ENCODE measurements at places on chromosomes 5 and 9.

DNA sequence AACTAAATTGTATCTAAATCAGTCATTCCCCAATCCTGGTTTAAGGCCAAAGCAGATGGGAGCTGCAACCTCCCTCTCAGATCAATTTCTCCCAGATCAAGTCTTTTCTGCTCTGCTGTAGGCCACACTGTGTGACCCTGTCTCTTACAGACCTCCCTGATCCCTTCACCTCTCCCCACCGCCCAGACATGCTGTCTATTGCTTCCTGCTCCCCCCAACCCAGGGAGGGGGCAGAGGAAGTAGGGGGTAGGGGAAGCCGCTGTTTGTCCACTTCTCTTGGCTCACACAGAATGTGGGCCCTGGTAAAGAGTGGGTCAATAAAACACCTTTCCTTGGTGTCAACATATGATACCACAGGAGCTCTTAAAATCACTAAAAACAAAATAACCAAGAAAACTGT, 226.3 kb downstream of the ENC1 start:
- DNase-seq: no peak

DNA sequence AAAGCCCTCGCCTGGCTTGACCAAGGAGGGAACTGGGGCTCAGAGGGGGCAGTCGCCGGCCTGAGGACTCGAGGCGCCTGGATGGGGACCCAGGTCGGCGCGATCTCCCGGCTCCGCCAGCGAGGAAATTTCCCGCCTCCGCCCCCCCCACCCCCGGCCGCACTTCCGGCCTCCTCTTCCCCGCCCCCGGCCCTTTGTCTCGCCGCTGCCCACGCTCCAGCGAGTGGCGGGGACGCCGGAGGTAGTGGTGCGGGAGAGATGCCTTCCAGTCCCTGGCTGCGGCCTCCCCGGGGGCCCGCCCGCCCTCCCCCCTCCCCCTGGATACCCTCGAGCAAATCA, 448 bp upstream of the GPRIN1 start:
- DNase-seq: no peak

GRCh38 chr9:15606643-15607472, 54.0 kb downstream of the CCDC171 start:
- peak; percentile 75 for DNase-seq

DNA sequence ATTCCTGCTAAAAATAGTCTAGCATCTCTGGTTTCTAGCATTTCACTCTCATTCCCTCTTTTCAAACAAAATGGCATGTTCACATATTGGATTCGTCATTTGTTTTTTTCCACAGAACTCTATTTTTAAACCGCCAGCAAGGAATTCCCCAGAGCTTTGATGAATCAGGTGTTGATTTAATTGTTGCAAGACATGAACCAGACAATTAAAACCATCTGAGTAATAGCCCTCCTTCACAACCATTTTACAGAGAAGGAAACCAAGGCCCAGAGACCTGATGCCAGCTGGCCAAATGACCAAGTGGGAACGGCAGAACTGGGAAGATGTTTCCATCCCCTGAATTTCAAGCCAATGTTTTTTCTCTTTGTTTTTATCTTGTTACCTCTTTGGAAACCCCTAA, 167.0 kb downstream of the CAAP1 start:
- DNase-seq: no peak

- DNase-seq: no peak
Observed at GRCh38 chr5:23269981-23270380, 237.4 kb upstream of the PRDM9 start.

- DNase-seq: peak; percentile 32
Observed at GRCh38 chr5:154520861-154521453, 42.9 kb upstream of the HAND1 start.

- peak; percentile 64 for DNase-seq
Observed at GRCh38 chr5:181189363-181189961, 15.5 kb downstream of the TRIM7 start.

- no peak for DNase-seq
Observed at GRCh38 chr5:31173614-31174013, 19.9 kb upstream of the CDH6 start.

DNA sequence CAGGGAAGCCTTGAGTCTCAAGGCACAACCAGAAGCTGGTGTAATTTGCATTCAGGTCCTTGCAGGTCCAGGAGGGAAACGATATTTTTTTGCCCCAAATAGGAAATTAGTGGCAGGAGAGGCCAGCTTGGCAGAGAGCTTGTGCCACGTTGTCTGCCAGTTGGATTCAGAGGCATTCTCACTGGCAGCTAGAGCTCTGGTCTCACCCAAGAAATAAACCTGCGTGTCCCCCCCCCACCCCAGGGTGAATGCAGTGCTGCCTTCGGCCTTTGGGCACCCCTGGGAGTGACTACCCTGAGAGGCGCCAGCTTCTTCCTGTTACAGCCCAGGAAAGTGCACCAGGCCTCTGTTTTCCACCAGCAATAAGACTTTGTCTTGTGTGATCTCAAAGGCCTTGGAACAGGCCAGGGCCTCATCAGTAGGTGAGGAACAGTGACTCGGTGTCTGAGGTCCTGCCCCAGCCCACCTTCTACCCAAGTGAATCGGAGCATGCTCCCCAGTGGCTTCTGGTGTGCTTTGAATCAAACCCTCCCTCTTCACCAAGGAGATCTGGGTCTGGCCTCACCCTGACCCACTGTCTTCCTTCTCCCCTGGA, 68.4 kb downstream of the HSPA4 start:
- DNase-seq: no peak

- DNase-seq: peak; percentile 83
Observed at GRCh38 chr5:53481887-53482716, 1.7 kb downstream of the FST start.

GRCh38 chr5:66436721-66437120, 159.5 kb upstream of the MAST4 start:
- DNase-seq: peak; percentile 37

DNA sequence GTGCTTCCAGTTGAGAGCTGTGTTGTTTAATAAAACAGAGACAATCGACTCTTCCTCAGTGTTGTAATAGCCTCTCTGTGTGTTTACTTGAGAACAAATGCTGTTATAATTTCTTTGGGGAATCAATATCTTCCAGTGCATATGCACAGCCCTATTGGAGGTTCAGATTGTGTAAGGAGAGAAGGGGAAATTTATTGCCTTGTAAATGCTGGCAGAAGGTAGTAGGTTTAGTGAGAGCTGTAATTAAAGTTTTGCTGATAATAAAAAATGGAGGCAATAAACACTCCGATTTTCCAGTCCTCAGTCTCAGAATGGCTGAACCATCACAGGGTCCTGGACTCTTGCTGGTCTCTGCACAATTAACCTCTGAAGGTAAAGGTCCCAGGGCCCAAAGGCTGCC, 128.3 kb downstream of the C5orf15 start:
- no peak for DNase-seq

DNA sequence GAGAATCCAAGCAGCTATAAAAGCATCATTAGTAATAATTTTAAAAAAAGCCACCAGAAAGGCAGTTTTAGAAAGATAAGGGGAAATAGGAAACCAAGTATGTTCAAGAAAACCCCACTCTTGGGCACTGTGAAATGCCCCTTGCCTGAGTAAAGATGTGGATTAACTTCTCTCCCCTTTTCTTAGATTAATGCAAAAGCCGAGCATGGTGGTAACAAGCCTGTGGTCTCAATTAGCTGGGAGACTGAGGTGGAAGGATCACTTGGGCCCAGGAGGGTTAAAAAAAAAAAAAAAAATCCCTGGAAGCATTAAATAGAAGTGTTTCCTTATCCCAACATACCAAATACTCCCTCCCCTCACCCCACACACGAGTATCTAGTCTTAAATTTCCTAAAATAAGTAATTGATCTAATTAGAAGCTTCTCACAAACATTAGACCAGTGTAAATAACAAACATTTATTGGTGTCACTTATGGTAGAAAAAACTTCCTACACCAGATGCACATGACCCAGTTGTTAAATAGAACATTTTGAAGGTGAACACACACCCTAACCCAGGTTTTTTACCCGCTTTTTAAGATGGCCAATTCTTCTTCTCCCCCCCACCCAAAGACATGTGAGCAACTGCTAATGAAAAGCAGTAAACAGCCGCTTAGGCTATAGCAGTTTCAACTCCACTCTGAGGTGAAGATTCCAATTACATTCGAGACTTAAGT, 5.2 kb downstream of the HSPA5 start:
- no peak for DNase-seq

DNA sequence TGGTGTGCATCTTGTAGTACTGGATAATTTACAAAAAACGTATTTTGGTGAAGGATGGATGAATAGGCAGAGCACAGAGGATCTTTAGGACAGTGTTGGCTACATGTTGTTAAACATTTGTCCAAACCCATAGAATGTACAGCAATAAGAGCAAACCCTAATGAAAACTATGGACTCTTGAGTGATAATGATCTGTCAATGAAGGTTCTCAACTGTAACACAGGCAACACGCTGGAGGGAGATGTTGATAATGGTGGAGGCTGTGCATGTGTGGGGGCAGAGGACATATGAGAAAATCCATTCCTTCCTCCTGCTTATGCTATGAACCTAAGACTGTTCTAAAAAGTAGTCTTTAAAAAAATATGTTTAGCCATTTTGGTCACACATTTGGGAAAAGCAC, 194.0 kb downstream of the FER start:
- DNase-seq: no peak

DNA sequence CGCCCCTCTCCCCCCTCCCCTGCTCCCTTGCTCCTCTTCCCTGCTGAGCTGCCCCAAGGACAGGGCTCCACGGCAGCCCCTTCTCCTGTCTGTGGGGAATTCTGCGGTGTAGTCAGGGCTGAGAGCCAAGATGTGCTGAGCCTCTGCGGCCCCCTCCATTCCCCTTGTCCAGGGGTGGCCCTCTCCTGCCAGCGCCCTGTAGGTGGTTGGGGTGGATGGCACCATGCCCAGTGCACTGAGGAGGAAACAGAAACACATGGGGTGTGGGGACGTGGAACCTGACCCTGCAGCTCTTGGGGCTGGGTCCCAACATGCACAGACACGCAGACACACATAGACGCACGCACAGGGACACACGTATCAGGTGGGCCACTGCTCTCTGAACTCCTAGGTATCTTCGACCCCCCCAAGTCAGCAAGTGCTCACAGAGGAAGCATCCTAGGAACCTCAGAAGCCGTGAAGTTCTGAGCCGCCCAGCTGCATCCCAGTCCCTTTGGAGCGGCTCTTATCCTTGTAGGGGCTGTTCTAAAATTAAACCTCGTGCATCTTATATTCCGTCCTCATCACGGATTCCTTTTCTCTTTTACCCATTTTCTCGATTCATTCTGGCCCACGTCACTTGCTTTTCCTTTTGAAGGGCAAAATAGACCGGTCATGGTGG, 64.8 kb downstream of the HMCN2 start:
- DNase-seq: no peak

GRCh38 chr9:95609426-95609825, 92.7 kb upstream of the PTCH1 start:
- no peak for DNase-seq

- peak; percentile 79 for DNase-seq
Observed at GRCh38 chr5:81579262-81579924, 171.5 kb downstream of the SSBP2 start.

DNA sequence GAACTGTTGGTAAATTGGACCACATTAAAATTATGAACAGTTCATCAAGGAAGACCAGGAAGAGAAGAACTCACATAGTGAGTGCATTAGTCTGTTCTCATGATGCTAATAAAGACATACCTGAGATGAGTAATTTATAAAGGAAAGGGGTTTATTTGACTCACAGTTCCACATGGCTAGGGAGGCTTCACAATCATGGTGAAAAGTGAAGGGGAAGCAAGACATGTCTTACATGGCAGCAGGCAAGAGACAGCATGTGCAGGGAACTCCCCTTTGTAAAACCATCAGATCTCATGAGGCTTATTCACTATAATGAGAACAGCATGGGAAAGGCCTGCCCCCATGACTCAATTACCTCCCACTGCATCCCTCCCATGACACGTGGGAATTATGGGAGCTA, 135.9 kb upstream of the MAN2A1 start:
- DNase-seq: no peak

- no peak for DNase-seq
Observed at GRCh38 chr5:72140711-72141110, 33.4 kb downstream of the MAP1B start.

DNA sequence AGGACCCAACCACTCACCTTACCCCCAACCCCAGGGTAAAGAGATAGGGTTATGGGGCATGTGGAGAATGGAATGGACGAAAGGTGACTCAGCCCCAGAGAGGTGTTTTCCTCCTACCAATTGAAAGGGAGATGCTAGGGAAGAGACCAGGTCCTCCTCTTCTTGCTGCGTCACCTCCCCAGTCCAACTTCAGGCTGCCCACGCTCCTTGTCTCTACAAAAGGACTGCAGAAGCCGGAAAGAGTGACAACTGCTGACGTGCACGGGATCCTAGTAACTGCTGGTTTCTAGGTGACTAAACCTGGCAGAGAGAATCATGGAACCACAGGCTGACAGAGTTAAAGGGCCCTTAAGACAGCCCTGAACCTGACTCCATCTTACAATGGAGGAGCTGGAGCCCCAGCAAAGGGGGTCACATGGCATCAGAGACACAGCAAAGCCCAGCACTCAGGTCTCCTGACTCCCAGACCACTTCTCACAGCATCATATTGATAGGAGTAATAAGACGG, 2.2 kb downstream of the GPX3 start:
- no peak for DNase-seq

DNA sequence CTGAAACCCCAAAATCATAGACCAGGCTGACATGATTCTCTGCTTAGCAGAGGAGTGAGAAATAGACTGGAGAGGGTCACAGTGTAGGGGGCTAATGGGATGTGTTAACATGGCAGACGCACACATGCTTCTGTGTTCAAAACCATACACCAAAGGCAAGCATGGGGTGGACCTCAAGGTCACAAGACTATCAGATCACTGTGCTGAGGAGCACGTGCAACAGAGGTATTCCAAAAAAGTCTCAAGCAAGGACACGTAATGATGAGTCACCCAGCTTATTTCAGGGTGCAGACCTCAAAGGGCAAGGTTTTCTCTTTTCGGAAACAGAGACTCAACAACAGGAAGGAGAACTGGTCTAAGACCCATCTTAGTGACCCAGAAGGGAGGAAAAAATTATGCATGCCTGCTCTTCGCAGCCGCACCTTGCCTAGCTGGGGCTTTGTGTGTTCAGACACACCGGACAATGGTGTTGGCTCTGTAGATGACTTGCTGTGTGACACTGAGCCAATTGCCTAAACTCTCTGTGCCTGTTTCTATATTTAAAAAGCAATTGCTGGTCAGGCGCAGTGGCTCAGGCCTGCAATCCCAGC, 20.3 kb downstream of the WHRN start:
- DNase-seq: no peak

GRCh38 chr5:126723643-126724042, 53.3 kb upstream of the LMNB1 start:
- no peak for DNase-seq

- no peak for DNase-seq
Observed at GRCh38 chr5:178288401-178289368, 56.1 kb upstream of the PHYKPL start.

GRCh38 chr5:115329475-115329874, 33.0 kb upstream of the CCDC112 start:
- no peak for DNase-seq

- no peak for DNase-seq
Observed at GRCh38 chr9:93300175-93300572, 116.2 kb downstream of the WNK2 start.

DNA sequence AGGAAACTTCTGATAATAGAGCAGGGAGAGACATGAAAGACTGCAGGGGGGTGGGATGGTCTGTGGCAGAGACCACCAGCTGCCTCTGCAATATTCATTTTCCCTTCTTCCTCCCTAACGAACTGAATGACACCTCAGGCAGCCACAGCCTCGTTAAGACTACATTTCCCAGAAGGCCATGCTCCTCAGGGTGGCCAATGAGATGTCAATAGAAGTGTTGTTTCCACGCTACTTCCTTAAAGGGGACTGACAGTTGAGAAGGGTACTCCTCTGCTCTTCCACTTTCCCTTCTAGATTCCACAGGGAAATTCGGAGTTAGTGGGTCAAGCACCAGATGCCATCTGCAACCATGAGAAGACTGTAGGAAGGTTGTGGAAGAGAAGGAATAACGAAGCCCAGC, 52.0 kb upstream of the DAPK1 start:
- peak; percentile 86 for DNase-seq
